ENCODE measurements at places on chromosomes 2 and 18.

DNA sequence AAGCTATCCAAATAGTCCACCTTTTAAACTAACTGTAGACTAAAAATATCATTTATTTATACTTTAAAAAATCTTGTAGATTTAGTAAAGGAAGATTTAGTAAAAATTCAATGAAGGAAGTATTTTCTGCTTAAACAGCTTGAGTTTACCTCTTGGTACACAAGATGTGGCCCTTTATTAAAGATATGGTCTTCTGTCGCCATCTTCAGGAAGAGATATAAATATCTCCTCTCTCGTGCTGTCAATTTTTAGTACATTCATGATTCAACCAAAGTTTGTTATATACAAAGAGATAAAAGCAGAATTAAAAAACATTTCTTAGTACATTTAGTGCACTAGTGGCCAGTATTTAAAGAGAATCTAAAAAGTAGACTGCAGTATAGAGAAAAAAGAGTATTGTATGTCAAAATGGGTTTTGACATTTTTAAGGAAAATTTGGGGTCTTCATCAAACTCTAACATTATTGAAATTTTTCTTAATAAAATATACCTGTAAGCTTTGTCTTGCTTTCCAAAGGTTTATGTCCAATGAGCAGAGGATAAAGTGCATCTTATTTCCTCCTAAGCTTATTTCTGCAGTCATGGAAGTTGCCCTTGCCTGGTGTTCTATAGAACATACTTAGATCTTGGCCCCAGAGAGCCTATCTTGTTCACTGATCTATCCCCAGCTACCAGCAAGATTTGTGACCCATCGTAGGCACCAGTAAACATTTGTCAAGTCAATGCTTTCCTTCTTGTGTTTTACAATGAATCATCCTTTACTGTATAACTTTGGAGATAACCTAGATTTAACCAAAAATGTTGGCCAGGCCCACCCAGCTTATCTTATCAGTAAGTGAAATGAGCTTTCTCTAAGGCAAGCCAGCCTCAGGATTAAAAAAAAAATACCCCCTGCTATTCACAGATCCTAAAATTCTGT is 18.5 kb upstream of the EML6 start:
- peak; percentile 66 for DNase-seq

GRCh38 chr2:75607988-75608683 is 38.4 kb upstream of the MRPL19 start:
- no peak for DNase-seq

DNA sequence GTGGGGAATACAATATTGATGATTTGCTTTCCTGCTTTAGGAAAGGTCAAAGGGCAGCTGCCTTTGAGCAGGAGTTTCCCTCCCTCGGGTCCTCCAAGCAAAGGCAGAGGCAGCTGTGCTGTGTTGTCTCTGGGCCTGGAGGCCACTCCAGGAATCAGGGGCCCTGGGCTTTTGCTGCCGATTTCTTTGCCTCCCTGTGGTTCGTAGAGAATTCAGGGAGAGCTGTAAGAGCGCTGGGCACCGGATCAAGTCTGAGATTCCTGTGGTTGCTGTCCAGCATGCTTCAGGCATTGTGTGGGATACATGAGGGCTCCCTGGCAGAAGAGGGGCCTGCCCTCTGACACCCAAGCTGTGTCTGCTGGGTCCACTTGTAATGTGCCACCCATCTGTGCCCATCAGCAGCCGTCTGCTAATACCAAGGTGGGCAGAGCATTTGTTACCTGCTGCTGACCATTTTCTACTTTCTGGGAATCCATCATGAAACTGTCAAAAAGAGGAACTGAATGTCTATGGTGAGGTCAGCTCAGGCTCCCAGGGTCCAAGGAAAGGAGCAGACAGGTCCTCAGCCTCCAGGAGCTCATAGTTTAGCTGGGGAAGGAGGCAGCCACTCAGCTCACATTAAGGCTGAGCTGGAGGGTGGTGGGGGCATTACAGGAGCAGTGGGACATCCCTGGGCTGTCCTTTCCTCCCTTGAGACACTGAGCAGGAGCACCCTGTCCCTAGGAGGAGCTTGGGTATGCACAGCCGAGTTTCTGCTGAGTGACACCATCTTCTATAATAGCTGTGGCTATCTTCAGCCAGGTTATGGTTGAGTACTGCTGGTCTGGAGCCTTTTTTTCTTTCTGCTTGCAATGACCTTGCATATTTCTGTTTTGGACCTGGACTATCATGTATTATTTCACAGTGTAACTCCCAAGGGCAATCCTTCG is 68.5 kb downstream of the CTIF start:
- no peak for DNase-seq

GRCh38 chr2:10255189-10256030 is 47.3 kb upstream of the HPCAL1 start:
- DNase-seq: no peak

- DNase-seq: no peak
These were observed 16.1 kb downstream of the TGIF1 start for GRCh38 chr18:3466045-3466444.

DNA sequence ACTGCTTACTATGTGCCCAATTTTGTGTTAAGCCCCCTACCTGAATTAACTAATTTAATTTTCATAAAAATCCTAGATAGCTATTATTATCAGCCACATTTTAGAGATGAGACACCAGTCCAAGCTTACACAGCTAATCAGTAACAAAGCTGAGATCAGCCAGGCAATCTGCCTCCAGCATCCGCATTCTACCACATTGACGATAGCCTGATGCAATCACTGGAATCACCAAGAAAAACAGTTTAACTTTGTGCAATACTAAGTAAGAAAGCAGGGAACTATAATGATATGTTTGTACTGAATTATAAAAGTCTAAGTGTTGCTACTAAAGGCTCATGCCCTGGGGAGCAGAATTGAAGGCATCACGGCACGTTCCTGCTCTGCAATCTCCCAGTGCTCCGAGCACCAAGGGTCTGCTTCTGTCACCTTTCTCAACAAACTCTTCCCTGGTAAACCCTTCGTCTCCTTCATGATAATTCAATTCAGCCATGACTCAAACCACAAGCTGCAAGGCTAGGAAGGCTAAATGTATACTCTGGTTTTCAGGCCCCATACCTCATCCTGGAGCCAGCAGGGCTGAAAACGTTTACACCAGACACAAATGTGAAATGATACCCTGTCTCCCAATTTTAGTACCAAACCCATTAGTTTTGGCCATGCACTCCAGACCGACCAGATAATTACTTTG is 19.4 kb downstream of the KANSL3 start:
- DNase-seq: no peak

DNA sequence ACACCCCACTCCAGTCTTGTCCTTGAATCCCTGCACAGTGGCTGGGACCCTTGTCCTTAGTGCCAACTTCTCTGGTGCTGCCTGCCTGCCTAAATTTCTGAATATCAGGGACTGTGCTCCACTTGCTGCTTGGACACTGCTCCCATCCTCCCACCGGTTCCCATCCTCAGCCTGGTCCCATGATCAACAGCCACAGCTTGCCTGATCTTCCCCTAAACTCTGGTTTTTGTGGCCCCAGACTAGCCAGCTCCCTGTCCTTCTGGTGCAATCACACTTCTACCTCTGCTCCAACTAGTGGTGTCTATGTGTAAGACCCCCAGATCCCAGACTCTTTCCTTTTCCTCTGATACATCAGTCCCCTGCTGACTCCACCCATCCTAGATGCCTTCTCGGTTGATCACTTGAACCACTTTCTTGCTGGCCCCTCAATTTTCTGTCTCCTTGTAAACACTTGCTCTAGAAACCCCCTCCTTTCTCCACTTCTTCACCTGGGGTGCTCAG is 37.2 kb upstream of the POLE4 start:
- DNase-seq: no peak

DNA sequence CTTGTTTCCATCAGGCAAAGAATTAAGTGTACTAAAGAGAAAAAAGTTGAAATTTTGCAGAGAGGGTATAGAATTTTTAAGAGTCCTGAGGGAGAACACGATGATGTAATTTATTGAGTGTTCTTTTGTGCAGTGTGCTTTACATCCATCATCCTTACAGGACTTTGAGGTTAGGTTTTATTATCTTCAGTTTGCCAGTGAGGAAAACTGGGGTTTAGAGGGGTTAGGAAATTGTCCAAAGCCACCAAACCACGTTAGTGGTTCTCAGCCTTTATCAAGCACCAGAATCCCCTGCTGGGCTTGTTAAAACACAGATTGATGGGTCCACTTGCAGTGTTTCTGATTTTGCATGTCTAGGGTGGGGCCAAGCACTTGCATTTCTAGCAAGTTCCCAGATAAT is 277.5 kb downstream of the KCNS3 start:
- DNase-seq: no peak

DNA sequence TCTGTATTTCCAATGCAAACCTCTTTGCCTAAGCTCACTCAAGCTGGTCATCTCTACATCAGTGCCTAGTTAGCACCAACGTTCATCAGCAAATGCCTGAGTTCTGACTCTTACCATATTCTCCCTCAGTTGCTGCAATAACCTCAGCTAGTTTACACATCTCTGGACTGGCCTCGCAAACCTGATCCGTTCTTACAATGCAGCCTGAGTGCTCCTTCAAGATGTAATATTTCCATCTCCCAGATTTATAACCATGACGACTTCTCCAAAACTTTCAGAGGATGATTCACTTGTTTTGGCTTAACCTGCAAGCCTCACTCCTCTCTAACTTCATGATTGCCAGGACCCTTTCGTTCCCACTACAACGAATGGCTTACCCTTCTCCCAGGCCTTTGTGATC is 69.7 kb downstream of the DIPK1C start:
- DNase-seq: no peak

DNA sequence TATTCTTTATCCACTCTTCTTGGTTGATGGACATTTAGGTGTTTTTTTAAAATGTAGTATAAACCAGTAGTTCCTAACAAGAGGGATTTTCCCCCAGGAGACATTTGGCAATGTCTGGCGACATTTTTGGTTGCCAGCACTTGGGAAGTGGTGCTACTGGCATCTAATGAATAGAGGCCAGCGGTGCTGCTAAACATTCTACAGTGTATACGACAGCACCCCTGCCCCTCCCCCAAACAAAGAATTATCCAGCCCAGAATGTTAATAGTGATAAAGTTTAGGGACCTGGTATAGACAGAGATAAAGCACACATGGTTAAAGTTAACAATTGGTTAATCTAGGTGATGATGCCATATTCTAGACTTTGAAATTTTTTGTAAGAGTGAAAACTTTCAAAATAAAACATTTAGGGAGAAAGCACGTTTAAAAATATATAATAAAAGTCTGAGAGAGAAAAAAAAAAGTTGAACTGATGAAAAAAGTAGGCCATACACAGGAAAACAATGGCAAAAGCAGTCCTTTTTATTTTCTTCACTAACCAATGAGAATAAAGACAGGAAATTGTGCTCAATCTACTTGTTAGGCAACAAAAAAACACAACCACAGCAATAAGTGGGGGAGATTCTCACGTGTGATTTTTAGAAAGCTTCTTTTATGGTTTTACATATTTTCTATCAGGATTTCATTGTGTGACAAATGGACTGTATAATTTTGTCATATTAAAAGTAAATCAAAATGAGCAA is 14.8 kb downstream of the FBXO48 start:
- DNase-seq: no peak

GRCh38 chr2:235989591-235989990 is 178.6 kb downstream of the GBX2 start:
- DNase-seq: no peak

DNA sequence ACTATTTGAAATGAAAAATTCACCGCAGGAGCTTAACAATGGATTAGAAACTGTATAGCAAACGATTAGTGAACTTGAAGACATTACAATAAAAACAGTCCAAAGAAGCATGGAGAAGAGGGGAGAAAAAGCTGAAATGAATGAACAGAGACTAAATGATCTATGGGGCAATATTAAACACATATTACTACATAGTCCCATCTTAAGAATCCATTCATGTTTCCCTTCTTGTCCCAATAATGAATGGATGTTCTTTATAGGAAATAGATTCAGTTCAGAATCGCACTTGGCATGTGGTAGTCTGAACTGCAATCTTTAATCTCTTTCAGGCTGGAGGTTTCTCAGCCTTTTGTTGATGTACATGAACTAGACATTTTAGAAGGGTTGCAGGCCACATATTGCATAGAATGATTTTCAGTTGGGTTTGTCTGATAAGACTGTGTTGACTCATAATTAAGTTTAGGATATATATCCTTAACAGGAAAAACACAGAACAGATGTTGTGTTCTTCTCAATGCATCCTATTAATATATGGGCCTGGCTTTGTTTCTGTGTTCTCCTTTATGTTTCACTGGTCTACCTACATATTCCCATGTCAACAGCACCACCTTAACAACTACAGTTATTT is 27.9 kb downstream of the CCDC88A start:
- DNase-seq: no peak

DNA sequence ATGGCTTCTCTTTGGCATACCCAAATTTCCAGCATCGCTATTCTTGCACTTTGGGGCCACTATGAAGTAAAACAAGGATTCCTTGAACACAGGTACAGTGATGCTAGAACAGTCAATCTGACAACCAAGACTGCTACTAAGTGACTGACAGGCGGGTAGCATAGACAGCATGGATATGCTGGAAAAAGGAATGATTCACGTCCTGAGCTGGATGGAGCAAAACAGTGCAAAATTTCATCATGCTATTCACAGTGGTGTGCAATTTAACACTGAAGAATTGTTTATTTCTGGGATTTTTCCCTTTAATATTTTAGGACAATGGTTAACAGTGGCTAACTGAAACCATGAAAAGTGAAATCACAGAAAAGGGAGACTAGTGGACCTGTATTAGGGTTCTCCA is 1511.2 kb upstream of the ZEB2 start:
- no peak for DNase-seq

GRCh38 chr2:238338710-238339394 is 18.5 kb downstream of the TRAF3IP1 start:
- DNase-seq: no peak

DNA sequence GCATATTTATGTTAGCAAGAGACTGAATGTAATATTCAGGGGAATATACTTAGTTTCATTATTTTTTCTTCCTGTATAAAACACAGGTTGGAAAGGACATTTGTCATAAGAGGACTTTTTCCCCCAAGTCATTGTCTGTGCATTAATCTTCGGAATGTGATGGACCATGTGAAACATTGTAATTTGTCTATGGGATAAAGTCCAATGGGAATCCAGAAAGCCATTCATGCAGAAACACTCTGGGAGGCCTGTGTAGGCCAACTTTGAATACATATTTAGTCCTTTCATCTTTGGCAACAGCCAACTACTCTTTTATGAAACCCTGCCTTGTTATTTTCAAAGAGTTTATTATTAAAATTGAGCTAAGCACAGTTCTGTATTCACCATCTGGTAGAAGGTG is 386.4 kb downstream of the PIK3C3 start:
- no peak for DNase-seq

DNA sequence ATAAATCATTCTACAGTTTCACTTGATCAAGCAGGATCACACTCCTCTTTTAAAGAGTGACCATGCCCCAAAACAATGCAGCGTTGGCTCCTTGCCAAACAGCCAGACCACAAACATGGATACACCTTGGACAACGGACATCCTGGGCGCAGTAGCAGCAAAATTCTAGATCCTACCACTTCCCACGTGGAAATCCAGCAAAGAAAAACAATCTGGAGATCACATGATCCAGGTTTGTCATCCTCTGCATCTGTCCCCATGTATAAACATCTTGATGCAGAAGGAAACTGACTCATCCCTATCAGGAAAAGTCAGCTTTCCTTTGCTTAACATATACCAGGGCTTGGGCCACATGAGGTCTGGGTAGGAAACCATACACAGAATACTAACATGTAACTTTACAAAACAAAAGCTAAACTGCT is 53.1 kb downstream of the ZNF521 start:
- no peak for DNase-seq

GRCh38 chr2:26018184-26019055 is 15.5 kb upstream of the RAB10 start:
- no peak for DNase-seq

GRCh38 chr2:101002562-101003277 is 631 bp downstream of the RPL31 start:
- no peak for DNase-seq

- DNase-seq: no peak
These were observed 1.2 kb upstream of the C2orf15 start for GRCh38 chr2:99140056-99140859.

Measured in GM20000 (cell line).